ENCODE measurements at places on chromosomes 2 and 18. TPM values are rescaled to one million over a fixed set of nuclear protein-coding genes. Genes with fewer than 3 reads are reported as not detected.
A peak's percentile ranks its signal among the peaks of the same experiment; 100 is the strongest.

GRCh38 chr2:238507836-238508235 is 81.1 kb downstream of the ASB1 start:
- no peak for DNase-seq

DNA sequence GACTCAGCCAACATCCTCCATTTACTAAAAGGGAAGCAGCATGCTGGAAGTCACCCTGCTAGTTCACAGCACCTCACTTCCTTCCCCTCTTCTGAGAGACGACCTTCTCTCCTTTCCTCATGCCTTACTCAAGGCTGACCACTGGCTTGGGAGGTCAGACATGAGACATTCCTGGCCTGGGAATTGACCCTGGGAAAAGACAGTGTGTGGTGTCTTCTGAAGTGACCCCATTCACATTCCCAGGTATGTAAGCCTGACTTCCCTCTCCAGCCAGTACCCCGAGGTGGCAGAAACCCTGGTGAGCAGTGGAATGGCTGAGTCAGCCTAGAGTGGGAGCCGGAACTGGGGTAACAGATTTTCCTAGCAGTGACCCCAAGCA is 92.4 kb downstream of the PLB1 start:
- DNase-seq: no peak

DNA sequence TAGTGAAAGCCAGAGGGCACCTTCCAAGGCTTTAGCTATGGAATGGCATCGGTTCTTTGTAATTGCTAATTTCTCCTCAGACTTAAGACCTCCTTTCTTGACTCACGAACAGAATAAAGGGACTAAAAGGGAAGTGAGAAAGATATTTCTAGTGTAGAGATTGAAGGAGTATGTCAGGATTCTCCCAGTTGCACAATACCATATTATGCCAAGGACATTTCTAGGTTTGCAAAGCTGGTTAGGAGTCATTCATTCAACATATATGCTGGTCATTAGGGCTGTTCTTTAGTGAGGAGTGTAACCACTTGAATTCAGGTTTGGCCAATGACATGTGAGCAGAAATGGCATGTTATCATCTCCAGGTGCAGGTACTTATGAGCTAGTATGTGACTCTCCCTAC is 7.4 kb downstream of the REEP1 start:
- no peak for DNase-seq

DNA sequence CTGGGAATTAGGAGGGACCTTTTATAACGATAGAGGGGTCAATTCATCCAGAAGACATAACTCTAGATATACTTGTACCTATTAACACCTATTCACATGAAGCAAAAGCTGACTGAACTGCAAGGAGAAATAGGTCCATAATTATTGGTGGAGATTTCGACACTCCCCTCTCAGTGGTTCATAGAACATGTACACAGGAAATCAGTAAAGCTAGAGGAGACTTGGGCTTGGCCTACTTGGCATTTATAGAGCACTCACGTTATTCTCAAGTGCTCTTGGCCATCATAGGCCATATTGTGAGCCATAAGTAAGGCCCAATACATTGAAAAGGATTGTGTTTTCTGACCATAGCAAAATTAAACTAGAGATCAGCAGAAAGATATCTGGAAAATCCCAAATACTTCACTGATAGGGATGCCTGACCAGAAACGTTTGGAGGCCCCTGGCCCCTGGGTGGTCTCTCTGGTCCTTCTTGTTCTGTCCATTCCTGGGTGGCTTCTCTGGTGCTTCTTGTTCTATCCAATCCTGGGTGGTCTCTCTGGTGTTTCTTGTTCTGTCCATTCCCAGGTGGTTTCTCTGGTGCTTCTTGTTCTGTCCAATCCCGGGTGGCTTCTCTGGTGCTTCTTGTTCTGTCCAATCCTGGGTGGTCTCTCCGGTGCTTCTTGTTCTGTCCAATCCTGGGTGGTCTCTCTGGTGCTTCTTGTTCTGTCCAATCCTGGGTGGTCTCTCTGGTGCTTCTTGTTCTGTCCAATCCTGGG is 49.0 kb downstream of the SNED1 start:
- DNase-seq: no peak

DNA sequence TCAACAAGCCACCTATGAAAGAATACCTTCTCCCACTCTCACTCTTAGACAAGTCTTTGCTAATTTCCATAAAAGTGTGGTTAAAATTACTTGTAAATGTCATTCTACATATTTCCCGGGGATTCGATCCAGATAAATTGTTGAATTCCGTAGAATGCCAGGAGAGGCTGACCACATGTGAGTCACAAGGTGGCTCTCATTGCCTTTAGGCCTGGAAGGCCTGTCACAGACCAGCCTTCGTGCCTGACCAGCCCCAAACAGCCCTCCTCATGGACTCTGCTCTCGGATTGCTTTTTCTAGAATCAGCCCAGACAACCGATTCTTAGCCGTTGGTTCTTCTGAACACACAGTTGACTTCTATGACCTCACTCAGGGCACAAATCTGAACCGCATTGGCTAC is 86.0 kb downstream of the RTN4 start:
- DNase-seq: no peak

DNA sequence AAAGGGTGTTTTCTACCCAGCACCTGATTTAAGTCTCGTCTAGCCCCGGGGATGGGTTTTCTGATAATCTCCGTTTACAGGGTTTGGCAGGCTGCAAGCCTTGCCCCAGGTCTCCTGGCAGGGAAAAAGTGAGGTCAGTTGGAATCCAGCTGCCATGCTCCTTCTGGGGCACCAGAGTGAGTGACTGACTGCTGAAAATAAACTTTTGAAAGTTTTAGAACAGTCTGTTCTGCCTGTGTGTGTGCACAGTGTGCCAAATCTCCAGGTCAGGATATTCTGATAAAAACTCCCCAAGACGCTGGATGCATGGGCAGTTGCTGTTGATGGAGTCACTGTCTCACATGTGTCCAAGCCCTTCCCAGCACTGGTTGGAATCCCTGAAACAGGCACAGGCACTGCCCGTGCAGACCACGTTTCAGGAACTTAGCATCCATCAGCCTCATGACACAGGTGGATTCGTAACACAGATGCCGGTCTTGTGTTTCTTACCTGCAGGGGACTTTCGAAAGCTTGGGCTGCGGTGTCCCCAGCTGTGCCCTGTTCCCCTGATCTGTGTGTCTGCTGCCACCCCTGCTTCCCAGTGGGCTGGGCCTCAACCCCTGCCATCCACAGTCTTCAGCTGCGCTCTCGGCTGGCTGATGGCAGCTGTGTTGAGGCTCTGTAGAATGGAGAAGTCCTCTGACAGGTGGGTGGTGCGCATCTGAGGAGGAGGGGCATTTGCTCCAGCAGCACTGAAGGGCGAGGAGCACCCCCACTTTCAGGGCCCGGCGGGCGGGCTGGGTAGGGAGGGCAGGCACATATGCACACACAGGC is 65.0 kb downstream of the SH3RF3 start:
- no peak for DNase-seq

DNA sequence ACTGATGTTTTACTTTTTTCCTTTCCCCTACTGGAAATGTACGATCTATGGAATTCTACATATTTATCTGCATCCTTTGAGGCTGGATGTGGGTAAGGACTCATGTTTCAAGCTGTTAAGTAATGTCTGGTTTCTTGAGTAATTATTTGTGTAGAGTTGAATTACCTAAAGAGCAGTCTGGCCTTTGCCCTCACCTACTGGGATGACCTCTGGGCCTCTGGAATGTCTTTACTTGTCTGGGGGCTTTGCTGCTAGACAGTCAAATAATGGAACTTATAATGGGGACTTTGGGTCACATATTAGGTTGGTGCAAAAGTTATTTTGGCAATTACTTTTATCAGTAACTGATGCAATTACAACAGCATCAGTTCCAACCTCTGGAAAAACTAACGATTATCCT is 244.7 kb downstream of the CCDC178 start:
- DNase-seq: no peak

- DNase-seq: no peak
Measured at GRCh38 chr18:79724299-79725080, 44.9 kb downstream of the CTDP1 start.

- no peak for DNase-seq
Measured at GRCh38 chr2:233964581-233964980, 47.4 kb downstream of the TRPM8 start.

GRCh38 chr2:74250189-74250631 is 51.8 kb downstream of the MTHFD2 start:
- DNase-seq: no peak

GRCh38 chr2:134198006-134198634 is 55.8 kb upstream of the MGAT5 start:
- DNase-seq: no peak

DNA sequence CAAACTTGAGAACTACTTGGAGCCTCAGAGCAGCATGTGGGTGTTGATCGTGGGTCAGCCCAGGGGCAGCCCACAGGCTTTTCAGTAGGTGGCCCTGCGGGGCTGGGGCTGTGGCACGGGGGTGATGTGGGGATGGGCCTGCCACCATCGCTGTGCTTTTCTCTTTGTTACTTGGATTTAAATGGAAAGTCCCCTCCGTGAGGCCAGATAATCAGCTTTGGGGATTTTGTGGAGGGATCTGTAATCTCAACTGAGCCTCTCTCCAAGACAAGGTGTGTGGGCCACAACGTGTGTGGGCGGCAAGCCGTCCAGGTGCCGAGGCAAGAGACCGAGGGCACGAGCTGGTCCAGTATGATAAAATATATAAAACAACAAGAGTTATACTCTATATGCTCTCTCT is 16.7 kb downstream of the COLEC11 start:
- DNase-seq: no peak

- peak; percentile 44 for DNase-seq
Measured at GRCh38 chr18:23357996-23358594, 95.0 kb upstream of the RIOK3 start.

- DNase-seq: no peak
Measured at GRCh38 chr2:239195992-239196391, 204.8 kb downstream of the HDAC4 start.

GRCh38 chr2:28413899-28414295 is 21.2 kb downstream of the FOSL2 start:
- peak; percentile 44 for DNase-seq

DNA sequence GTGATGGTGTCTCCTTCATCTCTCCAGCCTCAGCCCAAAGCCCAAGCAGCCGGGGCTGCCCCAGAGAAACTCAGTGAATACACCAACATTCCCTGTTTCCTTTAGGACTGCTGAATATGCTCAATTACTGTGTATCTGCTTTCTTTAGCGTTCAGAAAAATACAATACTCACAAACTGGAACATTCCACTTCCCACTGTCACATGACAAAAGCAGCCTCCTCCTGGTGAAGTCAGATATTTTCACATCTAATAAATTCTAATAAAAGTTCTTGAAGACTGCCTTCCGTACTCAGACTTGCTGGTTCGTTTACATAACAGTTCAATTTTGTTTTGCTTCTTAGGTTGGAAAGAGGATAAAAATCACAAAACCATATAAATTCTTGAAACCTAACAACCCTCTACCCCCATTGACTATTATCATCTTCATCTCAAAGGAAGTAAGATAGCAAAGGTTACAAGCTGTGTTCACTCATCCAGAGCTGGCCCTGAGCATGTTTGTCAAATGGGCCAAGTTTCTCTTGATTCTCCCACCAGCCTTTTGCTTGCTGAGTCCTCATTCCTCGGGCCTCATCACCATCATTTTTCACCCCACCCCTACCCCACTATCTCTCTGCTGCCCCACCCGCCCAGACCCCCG is 190.8 kb upstream of the HNRNPA3 start:
- no peak for DNase-seq

- no peak for DNase-seq
Measured at GRCh38 chr2:128595763-128596395, 277.2 kb upstream of the HS6ST1 start.

DNA sequence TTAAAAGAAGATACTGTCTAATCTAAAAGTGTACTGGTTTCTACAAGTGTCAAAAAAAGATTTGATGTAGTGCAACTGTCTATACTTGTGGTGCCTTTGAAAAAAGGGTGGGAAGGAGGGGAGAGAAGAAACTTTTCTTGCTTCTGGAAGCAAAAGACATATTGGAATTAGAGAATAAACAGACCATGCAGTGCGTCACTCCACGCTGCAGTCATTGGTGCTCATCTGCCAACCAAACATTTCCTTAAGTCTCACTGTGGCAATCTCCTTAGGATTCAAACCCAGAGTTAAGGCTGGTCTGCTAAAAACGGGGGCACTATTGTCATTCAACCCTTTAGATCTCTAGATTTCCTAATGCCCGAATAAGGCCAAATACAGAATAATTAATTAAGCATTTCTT is 50.9 kb downstream of the PELI1 start:
- no peak for DNase-seq

DNA sequence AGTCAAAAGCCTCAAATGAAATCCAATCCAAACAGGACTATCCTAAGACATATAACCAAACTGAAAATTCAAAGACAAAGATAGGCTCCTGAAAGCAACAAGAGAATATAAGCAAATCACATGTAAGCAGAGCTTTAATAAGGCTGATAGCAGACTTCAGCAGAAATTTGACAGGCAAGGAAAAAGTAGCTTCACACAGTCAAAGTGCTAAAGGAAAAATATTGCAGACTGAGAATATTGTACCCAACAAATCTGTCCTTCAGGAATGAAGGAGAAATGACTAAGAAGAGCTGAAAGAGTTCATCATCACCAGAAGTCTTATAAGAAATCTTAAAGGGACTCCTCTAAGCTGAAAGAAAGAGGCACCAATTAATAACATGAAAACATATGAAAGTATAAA is 150.0 kb downstream of the EVA1A start:
- DNase-seq: no peak

- no peak for DNase-seq
Measured at GRCh38 chr18:47898055-47898454, 32.4 kb downstream of the SMAD2 start.

GRCh38 chr2:79511320-79511951 is 1.4 kb upstream of the CTNNA2 start:
- peak; percentile 35 for DNase-seq

DNA sequence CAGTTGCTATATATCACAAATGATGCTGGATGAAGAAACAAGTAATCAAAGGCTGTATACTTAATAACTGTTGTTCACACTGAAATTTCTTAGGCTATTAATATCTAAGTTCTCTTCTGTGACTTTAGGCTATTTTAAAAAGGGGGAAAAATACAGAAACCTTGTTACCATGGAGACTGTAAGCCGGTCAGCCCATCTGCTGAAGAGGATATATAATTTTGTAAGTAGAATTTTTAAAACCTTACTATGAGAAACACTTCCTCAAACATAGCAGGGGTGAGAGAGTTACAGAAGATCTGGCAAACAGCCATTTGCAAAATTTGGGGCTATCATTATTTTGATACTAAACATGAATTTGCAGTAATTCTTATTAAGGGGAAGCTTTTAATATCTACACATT is 27.8 kb downstream of the CACNB4 start:
- DNase-seq: no peak

- DNase-seq: no peak
Measured at GRCh38 chr2:168658706-168659105, 143.7 kb upstream of the NOSTRIN start.

GRCh38 chr2:64062840-64063239 is 43.6 kb upstream of the VPS54 start:
- no peak for DNase-seq

The RAPGEF4 gene
- 60.3 TPM for polyA plus RNA-seq

The CYP1B1 gene
- polyA plus RNA-seq: 9.7 TPM

The SERPINB13 gene
- 0.10 TPM for polyA plus RNA-seq

The ZAP70 gene
- polyA plus RNA-seq: 8.3 TPM

The POTEJ gene
- polyA plus RNA-seq: not detected

The CDCA7 gene
- 0.27 TPM for polyA plus RNA-seq

The GKN2 gene
- polyA plus RNA-seq: not detected
